Muscle of arm (tissue), 14 donors: ENCODE measurements at places on chromosomes 16 and 17. TPM values are rescaled to one million over a fixed set of nuclear protein-coding genes. Genes with fewer than 3 reads are reported as not detected.

Gene IL34
- polyA plus RNA-seq, result 4.0 TPM

Gene ZNHIT3
- polyA plus RNA-seq, result not detected

Gene KRTAP1-5
- not detected for polyA plus RNA-seq

Gene TBC1D3C
- not detected for polyA plus RNA-seq

Gene CHST5
- polyA plus RNA-seq, result 0.07 TPM

Gene KRT32
- not detected for polyA plus RNA-seq

Gene GFAP
- polyA plus RNA-seq, result 0.23 TPM
